C1 segment of cervical spinal cord (tissue), 14 donors: ENCODE measurements at places on chromosomes 2 and 18.

DNA sequence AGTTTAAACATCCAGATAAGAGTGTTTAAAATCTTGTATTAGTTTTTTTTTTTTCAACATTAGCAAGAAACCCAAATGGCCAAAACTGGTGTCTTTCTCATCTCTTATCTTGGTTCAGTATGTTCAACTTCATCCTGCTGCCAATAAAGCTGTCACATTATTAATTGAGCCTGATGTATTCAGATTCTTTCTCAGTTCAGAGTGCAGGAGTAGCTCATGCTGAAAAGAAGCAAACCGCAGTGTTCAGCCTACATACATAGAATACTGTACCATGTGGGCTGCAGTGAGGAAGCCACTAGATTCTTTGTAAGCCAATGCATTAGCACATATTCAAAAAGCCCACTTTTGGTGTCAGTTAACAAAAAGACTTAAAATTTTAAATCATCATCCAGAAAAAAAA lies 76.2 kb downstream of the C18orf54 start:
- no peak for DNase-seq

DNA sequence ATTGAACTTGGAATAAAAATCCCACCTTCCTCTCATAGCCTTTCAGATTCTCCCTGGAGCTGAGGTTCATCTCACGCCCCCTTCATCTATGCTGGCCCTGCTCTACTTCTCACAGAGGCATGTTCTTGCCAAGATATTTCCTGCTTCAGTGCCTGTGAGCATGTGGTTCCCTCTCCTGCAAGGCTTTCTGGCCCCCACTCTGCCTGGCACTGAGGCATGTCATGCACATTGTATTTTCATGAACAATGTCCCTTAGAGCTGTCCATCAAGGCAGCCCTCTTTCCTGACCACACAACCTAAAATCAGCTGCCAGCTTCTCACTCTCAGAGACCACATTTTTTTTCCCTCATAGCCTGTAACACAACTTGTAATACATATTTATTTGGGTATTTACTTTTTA lies 18.0 kb upstream of the HK2 start:
- DNase-seq = no peak

GRCh38 chr2:157849591-157849990 lies 26.5 kb downstream of the ACVR1 start:
- no peak for DNase-seq

GRCh38 chr2:207487650-207488311 lies 42.0 kb upstream of the CREB1 start:
- DNase-seq = no peak

GRCh38 chr2:224121406-224122067 lies 82.5 kb upstream of the SERPINE2 start:
- DNase-seq = no peak

DNA sequence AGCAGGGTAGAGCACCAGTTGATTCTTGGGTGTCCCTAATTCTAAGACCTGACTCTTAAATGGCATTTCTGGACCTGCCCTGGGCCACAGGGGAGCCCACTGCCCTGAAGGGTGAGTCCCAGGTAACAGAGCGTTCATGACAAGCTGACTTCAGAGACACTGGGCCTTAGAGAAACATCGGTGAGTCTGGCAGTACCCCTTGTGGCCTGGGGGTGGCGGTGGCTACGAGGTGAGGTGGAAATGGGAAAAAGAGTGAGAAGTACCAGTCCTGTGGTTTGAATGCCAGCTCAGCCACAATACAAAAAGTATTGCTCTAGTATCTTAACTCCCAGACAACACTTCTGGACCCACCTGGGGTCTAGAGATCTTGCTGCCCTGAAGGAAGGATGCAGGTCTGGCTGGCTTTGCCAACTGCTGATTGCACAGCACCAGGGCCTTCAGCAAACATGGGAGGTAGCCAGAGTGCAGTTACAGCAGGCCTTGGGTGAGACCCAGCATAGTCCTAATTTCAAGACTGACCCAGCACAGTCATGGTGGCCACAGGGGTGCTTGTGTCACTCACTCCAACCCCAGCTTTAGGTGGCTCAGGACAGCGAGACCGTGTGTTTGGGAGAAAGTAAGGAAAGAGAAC lies 44.5 kb downstream of the USP34 start:
- no peak for DNase-seq

GRCh38 chr2:5691221-5691984 lies 781 bp upstream of the SOX11 start:
- no peak for DNase-seq

- no peak for DNase-seq
Observed at GRCh38 chr2:237876532-237876931, 17.1 kb downstream of the RAMP1 start.

GRCh38 chr18:60870261-60871153 lies 462.7 kb upstream of the CDH20 start:
- DNase-seq = no peak

DNA sequence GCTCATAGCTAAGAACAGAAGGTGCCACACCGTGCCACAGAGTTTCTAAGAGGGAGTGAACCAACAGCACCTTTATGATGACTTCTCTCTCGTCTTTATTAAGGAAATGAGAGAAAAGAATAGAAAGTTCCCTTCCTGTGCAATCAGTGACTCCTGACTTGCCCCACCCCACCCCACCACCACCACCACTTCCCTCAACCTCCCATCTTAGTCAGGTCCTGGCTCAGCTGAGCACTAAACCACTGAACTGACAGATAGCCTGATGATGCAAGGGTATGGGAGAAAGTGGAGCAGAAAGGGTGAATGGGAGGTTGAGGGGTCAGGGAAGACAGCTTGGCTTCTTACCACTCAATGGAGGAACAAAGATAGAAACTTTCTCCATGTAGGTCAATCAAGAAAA lies 75.2 kb upstream of the RMDN2 start:
- no peak for DNase-seq

GRCh38 chr2:118983133-118983532 lies 41.1 kb downstream of the MARCO start:
- DNase-seq = no peak

DNA sequence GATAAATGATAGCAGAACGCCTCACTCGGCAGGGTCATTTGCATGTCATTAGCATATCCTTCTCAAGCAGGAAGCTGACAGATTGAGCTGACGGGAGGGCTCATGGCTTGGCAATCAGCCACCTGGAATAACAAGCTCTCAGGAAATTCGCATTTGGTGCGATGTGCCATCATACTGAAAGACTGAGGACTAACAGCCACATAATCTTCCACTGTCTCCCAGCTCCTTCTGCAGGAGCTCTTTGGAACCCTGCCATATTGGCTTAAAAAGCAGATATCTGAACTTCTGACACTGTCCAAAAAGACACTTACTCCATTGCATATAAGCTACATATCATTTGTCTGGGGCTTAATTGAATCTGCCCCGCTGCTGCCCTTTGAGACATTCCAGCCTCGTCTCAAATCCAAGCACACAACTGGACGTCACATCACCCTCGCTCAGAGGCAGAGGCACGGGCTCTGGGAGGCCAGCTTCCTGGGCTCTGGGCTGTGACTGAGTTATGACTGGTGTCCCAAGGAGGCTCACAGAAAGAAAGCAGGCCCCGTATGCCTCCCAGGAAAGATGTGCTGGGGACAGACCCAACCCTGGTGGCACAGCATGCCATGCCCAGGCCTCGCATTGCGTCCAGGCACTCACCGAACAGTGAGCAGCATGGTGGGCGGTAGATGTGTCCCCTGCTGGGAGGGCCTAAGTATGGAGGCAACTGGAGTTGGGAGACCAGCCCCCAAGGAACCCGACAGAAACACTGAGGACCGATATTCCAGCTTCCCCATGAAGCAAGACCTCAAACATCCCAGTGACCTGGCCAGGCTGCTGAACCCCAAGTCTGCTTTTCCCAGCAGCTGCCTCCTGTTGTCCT lies 228.0 kb downstream of the ATAD2B start:
- peak; percentile 69 for DNase-seq

DNA sequence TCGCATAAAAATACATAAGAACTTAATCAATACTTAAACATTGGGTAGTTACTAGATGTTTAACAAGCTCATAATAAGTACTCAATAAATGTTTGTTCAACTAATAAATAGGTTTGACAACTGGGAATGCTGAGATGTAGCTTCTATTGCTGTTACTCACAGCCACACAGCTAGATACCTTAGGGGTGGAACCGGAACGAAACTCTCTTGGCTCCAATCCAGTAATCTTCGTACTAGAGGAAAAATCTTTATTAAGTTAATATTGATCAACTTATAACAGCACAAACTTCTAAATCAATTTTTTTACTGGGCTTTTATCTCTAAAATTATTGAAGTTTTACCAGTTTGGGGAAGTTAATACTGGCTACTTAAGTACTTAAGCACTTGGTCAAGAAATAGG lies 247.8 kb downstream of the PAX3 start:
- DNase-seq = no peak

DNA sequence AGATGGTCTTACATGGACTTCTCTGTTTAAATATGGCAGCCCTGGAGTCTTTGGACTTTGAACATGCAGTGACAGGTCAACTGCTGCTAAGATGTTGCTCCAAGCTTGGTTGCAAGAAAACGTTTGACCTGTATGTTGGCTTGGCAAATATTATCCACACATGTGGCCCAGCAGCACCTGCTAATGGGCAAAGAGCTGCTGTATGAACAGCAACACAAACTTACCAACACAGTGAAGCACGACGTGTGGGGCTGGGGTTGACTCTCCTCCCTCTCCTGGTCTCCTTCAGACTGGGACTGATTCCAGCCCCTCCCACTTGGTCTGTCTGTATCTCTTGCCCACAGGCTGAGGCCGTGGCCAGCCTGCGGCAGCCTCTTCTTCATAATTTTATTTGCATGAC lies 3.8 kb downstream of the KCNE4 start:
- DNase-seq = no peak

GRCh38 chr2:44929159-44929734 lies 12.3 kb upstream of the SIX3 start:
- no peak for DNase-seq

- DNase-seq = no peak
Observed at GRCh38 chr2:36322108-36322507, 33.5 kb upstream of the CRIM1 start.

DNA sequence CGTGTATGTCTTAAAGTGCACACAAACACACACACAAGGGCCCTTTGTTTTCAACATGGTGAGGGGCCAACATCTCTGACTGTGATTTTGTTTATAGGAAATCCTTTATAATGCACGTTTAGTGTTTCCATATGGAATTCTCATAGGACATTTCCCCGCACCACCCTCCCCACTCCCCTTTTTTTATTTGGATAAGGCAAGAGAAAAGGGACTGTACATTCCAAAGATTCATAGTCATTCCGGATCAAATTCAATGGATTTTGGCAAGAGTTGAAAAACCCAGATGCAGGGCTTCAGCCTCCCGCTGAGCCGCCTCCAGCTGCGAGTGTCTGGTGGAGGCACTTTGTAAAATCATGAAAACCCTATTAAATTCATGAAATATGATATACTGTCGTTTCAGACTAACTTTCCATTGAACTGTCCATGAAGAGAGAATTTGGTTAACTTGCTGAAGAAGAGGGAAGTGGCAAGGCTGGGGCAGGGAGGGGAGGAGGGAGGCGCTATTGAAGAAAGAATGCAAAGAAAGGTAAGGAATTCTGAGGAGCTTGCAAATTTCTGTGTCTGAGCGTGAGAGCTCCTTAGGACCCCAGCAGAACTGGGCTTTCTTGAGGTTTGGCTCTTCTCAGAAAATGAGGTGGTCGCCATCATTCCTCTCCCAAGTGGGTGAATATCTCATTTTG lies 25.8 kb upstream of the SLC14A2 start:
- DNase-seq = no peak

GRCh38 chr18:11665146-11665545 lies 23.9 kb upstream of the GNAL start:
- no peak for DNase-seq

DNA sequence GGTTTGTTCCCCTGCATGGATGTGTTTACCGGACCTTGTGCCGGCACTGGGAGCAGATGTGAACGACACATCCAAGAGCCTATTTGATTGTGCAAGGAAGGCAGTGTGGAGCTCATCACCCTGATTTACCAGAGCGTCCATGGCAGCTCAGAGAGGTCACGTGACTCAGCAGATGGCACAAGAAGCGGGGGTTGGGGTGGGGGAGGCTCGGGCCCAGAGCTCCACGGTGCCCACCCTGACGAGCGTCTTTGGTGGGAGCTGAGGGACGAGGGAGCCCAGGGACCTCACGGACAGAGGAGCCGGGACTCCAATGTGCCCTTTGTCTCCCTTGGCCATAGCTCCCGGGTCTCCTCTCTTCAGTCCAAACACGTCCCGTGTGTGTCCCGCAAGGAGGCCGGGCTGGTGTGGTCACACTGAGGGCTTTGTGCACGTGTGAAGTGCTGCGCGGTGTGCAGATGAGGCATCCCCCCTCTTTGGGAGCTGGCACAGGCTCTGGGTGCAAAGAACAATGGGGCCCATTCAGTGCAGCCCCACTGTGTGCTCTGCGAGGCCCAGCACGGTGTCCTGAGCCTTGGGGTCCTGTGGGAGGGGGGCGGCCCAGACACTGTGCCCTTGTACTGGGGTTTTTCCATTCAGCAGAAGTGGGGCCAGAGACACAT lies 15.5 kb downstream of the KCNIP3 start:
- DNase-seq = peak; percentile 78

GRCh38 chr2:61288070-61288841 lies 126.3 kb downstream of the C2orf74 start:
- DNase-seq = no peak

DNA sequence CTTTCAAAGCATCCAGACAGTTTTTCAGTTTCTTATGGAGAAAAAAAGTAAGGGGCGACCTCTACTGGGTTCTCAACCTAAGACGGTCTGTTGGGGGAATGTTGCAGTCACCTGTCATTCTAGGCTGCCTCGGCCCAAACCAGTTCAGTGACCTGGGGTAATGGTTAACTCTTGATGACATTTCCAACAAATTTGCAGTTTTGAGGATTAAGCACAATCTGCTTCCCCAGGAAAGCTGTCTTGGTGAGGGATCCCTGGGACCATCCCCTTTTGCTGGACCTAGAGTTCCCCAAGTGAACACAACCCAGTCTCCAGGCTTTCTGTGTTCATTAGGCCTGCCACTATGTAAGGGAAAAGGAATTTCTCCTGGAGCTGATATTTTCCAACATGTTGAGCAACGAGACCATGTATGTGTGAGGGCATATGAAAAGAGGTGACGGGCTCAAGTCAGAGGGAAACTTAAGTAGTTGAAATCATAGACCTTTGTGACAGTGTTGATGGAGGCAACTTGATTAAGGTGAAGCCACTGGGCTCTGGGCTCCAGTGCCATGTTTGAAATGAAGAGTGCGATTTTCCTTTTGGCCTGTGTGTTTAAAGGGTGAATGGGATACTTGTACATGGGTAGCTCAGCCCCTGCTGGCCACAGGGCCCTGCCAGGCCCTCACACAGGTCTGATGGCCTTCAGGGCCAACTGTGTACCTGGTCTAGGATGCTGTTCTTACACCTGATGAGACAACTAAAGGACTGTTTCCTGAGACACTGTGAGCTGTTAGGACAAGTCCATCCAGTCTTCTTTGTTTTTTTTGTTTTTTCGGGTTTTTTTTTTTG lies 27.0 kb downstream of the FOSL2 start:
- no peak for DNase-seq

GRCh38 chr2:1742681-1743395 lies 1.5 kb downstream of the PXDN start:
- no peak for DNase-seq

- no peak for DNase-seq
Observed at GRCh38 chr2:181995289-181995688, 9.6 kb downstream of the PPP1R1C start.
